Stomach (tissue), 19 donors: ENCODE measurements at places on chromosomes 11 and 22. TPM values are rescaled to one million over a fixed set of nuclear protein-coding genes. Genes with fewer than 3 reads are reported as not detected.

TMEM45B gene
- total RNA-seq: 3.6 TPM

DNA sequence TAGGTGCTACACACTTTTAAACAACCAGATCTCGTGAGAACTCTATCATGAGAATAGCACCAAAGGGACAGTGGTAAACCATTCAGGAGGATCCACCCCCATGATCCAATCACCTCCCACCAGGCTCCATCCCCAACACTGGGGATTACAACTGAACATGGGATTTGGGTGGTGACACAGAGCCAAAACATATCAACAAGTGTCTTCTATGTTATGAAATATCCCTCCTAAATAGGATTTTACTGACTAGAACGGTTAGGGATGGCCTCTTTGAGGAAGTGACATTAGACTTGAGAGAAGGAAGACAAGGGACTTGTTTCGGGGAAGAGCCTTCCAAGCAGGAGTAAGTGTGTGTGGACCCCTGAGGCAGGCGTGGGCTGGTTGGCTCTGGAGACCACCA is 11.9 kb upstream of the MRPL11 start:
- no peak for DNase-seq

GRCh38 chr11:112223121-112223520 is 3.1 kb upstream of the PTS start:
- no peak for DNase-seq

DNA sequence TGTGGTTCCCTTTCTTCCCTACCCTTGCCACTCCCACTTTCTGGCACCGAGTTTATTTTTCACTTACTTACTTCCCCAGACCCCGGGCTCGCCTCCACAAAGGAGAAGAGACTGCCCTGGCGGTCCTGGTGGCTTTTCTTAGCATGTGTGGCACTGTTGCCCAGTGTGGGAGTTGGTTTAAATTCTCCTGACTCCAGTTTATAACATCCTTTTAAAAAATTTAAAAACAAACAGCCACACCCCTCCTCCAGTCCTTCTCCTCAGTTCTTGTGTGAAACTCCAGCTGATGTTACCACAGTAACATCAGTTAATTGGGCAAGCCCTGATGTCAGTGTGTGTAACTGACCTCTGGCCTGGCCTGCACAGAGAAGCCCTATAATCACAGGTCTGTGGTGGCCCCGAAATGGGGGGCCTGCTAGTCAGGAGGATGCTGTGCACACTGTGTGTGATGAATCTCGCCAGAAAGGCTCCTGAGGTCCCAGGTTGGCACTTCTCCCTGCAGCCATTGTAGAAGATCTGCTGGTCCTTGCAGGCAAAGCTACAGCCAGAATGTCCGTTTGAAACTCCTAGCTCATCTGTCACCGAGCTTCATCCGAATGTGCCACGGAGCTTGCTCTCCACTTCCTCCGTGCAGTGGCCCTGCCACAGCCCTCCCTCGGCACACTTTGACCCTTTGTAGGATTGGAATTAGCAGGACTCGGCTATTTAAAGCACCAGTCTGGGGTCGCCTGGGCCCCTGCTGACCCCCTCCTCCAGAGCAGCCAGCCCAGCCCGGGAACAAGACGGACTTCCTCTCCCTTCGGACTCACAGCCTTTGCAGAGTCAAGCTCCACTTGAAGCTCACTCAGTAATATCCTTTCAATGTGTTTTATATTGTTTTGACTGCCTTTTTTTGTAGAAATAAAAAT is 7.6 kb downstream of the YDJC start:
- no peak for DNase-seq

ZNF214 gene
- total RNA-seq: 0.87 TPM

PHF21B gene
- total RNA-seq: not detected
